AG09319 (cell line): ENCODE measurements at places on chromosomes 3 and 15.

- no peak for DNase-seq
Measured at GRCh38 chr3:117407317-117407716, 697.7 kb downstream of the TUSC7 start.

DNA sequence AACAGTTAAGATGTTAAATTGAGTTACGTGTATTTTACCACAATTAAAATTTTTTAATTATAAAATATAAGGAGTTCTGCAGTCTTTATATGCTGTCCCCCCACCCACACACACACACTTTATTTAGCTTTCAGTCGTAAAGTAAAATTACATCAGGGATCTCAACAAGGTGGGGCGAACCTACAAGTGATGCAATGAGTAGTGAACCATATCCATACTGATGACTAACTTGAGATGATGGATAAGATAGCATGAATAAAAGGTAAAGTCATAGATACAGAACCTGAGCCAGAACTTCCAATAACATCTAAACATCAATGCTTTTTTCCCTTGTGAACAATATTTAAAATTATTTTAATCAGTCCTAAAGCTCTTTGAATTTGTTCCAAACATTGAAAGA is 77.2 kb downstream of the VPS13C start:
- DNase-seq = no peak

DNA sequence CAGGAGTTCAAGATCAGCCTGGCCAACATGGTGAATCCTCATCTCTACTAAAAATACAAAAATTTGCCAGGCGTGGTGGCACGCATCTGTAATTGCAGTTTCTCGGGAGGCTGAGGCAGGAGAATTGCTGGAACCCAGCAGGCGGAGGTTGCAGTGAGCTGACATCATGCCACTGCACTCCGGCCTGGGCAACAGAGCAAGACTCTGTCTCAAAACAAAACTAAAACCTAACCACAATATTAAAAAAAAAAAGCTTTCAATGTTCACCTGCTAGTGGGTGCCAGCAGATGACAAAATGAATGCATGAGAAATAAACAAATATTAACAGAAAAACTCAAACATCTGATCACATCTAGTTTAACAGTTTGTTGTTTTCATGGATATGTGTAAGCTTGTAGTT is 9.0 kb downstream of the SLC24A1 start:
- DNase-seq = no peak

GRCh38 chr15:45431511-45431910 is 53.2 kb upstream of the GATM start:
- DNase-seq = no peak

- DNase-seq = peak; percentile 50
Measured at GRCh38 chr3:126208606-126209256, 28.3 kb upstream of the ALDH1L1 start.
